NCI-H1092 (cell line): ENCODE measurements at places on chromosomes 7 and 10.
A peak's percentile ranks its signal among the peaks of the same experiment; 100 is the strongest.

- peak; percentile 21 for DNase-seq
These were observed 2.0 kb downstream of the ZNF503 start for GRCh38 chr10:75399461-75400162.

GRCh38 chr7:13990319-13990983 lies 985 bp upstream of the ETV1 start:
- peak; percentile 79 for DNase-seq

DNA sequence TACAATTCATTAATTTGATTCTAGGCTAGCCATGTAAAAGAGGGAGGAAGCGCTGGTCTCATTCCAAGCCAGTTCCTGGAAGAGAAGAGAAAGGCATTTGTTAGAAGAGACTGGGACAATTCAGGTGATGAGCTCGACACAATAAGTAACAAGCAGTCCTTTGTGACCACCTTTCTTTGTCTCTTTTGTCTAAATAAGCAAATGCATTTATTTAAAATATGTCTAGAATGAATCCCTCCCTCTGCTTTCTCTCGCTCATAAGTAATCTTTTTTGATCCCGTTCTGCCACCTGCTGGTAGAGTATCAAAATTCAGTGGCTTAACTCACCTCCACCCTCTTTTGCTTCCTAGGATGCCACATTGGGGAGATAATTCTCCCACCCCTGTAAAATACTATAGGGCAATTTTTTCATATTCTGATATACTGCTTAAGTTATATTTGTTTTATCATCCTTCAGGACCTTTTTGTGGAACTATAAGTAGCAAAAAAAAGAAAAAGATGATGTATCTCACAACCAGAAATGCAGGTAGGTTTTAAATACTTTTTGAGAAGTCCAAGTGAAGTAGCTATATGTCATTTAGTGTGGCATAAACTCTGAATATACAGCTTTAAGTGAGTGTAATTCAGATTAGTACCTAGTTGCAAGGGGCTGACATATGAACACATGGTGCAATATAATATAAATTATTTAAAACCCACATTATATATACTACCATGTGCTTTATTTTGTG lies 91.5 kb downstream of the GSDME start:
- peak; percentile 46 for DNase-seq

DNA sequence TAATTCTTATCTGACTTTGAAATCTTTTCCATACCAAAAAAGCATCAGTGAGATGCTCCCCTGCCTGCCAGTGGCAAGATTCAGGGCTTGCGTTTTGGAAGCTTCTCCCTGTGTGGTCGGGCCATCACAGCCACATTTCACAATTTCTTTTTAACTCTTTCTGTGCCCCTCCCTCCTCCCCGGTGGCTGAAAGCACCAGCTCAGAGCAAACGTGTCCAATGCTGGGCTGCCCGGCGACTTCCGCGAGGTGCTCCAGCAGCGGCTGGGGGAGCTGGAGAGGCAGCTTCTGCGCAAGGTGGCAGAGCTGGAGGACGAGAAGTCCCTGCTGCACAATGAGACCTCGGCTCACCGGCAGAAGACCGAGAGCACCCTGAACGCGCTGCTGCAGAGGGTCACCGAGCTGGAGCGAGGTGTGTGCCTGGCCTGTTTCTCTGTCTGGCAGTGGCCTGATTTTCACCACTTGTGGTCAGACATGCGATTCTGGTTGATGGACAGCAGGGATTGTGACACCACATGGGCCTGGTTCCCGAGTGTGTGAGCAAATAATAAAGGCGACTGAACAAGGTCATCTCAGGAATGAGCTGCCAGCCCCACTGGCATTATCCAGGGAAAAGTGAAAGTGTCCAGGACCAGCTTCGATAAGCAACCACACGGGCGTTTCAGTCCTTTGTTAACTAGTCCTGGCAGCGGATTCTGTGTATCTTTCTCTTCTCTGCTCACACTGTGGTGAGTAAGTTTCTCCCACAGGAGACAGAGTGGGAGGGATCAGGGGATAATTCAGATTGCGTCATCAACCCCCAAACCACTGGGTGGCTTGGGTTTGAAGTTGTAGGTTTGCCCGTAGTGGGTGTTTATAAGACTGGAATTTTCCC lies 2.6 kb downstream of the NPTX2 start:
- peak; percentile 3 for DNase-seq

DNA sequence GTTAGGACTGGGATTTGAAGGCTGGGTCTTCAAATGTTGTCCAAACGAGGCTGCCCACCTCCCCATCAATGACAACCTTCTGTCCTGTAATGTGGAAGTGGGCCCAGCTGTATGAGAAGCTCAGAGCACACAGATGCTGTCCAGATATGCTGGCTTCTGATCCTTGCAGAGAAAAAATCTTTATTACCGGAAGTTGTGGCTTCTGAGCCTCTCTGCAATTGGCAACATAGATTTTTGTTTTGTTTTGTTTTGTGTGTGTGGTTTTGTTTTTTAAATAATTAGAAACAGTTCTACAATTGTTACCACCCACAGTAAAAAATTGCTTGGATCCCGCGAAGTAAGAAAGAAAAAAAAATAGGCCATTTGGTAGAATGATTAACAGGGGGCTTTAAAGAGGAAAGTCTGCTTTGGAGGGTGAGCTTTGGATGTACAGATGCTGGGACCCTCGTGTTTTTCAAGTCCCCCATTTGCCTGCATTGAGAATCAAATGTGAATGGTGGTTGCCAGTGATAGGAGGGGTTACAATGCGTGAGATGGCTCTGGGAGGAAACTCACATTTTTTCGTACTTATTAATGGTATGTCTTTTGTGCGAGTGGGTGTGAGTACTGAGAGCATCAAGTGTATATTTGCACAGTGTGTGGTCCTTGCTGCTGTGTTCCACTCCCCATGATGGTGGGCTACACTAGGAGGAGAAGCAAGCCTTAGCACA lies 153.2 kb downstream of the TCF7L2 start:
- DNase-seq, result no peak

DNA sequence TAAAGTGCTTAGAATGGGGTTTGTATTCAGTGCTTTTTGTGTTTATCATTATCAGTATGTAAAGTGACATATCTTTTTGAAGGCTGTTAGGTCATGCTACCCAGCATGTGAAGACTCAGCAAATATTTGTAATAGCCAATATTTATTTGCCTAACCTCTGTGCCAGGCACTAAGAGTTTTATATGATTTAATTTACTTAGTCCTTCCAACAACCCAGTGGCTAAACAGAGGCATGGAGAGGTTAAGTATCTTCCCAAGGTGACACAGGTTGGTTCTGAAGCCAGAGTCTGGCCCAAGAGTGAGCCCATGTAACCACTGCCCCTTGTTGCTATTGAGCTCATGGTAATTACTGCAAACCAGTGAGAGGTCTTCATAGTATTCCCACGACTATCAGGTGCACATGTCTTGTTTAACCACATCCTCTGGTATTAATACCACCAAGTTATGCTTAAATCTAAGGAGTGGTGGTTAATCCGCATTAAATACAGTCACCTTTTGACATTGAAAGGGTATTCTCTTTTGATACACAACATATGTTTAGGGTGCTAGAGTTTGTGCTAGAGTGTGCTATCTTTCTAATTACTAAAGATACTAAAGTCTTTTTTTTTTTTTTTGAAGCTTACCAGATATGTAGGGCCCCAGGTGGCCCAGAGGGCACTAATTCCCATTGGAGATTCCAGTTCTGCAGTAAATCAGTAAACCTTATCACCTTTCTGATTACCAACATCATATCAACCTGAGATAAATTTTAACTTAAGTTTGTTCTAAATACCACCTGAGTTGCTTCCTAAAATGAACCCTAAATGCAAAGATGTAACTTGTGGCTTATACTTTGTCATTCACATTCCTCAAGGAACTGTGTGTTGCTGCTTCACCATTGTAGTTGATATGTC lies 2.9 kb downstream of the ADD3 start:
- no peak for DNase-seq

DNA sequence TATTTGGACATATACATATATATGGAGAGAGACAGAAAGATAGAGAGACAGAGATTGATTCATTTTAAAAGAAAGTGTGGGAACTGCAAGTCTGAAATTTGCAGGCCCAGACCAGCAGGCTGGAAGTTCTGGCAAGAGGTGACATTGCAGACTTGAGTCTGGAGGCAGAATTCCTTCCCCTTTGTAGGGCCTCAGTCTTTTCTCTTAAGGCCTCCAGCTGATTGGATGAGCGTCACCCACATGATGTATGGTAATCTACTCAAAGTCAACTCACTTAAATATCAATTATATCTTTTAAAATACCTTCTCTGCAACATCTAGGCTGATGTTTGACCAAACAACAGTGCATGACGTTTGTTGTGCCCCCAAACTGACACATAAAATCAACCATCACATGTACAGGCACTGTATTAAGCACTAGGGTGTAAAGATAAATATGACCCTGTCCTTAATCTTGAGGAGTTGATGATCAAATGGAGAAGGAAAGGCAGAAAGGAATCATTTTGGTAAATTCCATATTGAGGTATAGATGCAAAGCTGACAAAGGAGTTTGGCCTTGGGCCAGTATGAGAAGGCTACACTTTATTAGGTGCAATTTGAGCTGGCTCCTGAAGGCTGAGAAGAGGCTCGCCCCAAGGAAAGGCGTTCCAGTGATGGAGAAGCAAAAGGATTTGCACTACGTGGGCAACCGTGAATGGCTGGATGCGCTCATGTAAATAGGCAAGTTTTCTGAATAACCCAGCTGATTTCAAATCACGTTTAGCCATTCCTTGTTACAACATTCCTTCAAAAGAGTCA lies 52.6 kb downstream of the BPGM start:
- DNase-seq, result no peak

- no peak for DNase-seq
These were observed 16.4 kb downstream of the SH3PXD2A start for GRCh38 chr10:103838862-103839518.

DNA sequence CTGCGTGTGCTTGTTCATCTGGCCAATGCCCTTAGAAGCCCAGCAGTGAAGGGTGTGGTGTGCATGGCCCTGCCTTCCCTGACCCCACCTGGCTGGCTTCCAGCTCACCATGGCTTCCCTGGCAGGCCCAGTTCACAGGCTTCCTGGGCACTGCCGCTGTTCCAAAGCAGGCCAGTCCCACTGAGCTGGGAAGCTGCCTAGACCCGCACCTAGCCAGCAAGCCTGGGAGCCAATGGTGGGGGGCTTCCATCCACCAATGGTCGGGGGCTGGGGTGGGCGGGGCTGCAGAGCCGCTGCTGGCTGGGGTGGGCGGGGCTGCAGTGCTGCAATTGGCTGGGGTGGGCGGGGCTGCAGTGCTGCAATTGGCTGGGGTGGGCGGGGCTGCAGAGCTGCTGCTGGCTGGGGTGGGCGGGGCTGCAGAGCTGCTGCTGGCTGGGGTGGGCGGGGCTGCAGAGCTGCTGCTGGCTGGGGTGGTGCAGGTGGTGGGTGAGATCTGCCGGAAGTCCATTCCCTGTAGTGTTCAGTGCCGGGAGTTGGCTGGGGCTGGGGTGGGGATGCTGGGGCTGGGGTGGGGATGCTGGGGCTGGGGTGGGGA lies 12.4 kb downstream of the CALY start:
- peak; percentile 52 for DNase-seq

DNA sequence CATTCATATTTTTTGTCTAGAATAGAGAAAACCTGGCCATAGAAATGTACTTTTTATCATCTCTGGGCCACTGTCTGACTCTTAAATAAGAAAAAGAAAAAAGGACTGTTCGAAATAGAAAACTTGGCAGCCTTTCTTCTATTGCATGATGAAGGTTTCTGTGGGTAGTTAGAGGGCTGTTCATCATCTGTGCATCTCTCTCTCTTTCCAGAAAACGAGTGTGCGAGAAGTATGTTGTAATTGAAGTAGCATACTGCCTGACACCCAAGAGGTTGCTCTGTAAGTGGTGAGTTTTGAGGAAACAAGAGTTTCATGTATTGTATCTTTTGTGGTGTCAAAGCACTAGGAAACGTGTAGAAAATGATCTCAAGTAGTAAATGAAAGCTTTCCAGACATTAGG lies 343.2 kb upstream of the TMEM229A start:
- no peak for DNase-seq

GRCh38 chr10:73205890-73206289 lies 38.0 kb downstream of the FAM149B1 start:
- DNase-seq, result no peak

- no peak for DNase-seq
These were observed 225.2 kb upstream of the PRSS58 start for GRCh38 chr7:142482891-142483658.

DNA sequence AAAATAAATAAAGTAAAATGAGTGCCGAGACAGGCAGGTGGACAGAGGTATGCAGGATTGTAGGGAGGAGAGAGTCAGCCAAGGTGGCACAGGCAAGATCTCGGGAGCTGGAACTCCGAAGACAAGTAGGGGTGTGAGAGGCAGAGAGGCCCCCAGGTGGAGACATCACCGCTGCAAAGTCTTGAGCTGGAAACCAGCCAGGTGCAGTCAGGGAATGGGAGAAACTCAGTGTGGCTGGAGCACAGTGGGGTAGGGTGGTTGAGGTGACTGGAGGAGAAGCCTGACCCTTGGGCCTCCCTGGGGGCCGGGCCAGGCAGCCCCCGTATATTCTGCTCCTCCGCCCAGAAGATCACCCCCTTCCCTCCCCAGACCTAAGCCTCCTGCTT lies 4.2 kb downstream of the EPHB4 start:
- DNase-seq, result no peak

GRCh38 chr10:1517684-1518083 lies 219.6 kb downstream of the ADARB2 start:
- no peak for DNase-seq

- no peak for DNase-seq
These were observed 939.7 kb downstream of the KCNMA1 start for GRCh38 chr10:76697923-76698322.

DNA sequence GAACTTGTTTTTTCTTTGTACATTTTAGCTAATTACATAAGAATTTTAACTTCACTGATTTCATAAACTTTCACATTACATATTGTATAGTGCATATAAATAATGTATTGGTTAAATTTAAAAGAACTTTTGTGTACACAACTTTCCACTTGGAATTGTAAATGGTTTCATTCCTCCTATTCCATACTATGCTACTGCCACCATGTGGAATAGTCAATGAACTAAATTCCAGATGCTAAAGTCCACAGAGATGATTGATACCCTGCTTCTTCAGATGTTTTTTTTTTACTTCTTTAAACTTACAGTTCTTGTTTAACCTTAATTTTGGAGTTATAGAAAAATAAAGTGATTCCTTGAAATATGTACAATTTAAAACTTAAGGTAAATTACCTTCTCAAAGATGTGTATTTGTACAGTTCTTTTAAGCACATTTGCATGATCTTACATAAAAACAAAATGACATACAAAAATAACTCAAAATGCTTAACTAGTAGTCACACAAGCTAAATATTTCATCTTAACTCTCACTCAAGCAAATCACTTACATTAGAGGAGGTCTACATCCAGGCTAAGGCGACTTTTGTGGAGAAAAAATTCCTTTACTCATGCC lies 247.6 kb upstream of the HGF start:
- no peak for DNase-seq
